Fibroblast of skin of scalp (primary cell): ENCODE measurements at places on chromosomes 7 and 10.

- no peak for DNase-seq
Measured at GRCh38 chr7:131970602-131971001, 414.2 kb upstream of the PODXL start.

- no peak for DNase-seq
Measured at GRCh38 chr7:121714559-121715303, 158.2 kb upstream of the PTPRZ1 start.

DNA sequence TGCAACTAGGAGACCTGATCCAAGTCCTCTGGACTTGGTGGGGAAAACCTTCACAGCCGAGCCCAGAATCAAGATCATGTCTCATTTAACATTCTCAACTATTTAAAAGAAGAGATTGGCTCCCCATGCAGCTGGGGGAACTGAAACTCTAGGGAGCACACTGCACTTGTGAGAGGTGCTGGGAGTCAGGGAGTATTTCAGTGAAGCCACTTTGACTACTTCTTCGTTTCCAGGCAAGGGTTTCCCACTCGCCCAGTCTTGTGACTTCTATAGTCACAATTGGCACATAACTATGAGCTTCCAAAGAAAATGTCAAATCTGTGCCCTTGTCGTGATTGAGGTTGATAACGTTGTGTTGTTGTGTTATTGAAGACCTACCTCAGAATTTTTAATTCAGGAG is 62.9 kb downstream of the AKR1B1 start:
- no peak for DNase-seq

- DNase-seq = no peak
Measured at GRCh38 chr10:36738738-36739431, 386.5 kb upstream of the ANKRD30A start.

GRCh38 chr7:144812379-144813283 is 23.2 kb downstream of the TPK1 start:
- no peak for DNase-seq

DNA sequence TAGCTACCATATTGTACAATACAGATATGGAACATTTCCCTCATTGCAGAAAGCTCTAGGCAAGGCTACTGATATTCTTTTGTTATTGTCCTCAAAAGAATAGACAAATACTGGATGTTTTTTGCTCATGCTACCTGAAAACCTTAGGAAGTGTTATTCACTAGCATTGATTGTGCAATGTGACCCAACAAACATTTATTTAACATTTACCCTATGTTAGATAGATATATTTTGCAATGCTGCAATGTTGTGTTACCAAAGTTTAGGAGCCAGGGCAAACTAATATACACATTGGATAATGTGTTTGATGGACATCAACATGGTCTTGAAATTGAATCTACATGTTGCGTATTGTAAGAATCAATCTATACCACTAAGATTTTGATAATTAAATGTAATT is 112.8 kb upstream of the CREB5 start:
- no peak for DNase-seq

GRCh38 chr10:8454357-8454756 is 399.9 kb downstream of the GATA3 start:
- no peak for DNase-seq
